ENCODE measurements at places on chromosomes 16 and 17. TPM values are rescaled to one million over a fixed set of nuclear protein-coding genes. Genes with fewer than 3 reads are reported as not detected.
A peak's percentile ranks its signal among the peaks of the same experiment; 100 is the strongest.

COASY gene
- 34.0 TPM for total RNA-seq

DNA sequence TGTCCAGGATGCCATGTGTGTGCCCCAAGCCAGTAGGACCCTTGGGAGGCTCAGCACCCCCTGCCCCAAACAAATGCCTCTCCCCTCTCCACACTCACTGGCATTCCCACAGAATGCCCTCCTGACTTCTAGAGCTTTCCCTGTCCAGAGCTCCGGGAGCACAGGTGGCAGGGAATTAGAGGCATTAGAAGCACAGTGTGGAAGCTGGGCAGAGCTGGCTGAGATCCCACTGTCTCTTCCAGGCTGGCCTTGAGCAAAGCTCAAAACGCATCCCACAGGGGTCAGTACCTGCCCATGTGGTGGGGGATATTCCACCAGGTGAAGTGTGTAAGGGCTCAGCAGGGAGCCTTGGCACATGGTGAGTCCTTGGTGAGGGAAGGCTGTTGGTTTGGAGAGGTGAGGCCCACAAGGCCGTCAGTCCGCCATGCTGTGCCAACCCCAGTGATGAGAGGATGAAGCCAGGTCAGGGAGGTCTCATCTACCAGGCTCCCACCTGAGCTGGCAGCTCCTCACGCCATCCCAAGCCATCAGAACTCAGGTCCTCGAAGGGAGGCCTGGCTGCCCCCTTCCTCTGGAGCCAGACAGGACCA is 18.1 kb downstream of the ENDOV start:
- DNase-seq = no peak

DNA sequence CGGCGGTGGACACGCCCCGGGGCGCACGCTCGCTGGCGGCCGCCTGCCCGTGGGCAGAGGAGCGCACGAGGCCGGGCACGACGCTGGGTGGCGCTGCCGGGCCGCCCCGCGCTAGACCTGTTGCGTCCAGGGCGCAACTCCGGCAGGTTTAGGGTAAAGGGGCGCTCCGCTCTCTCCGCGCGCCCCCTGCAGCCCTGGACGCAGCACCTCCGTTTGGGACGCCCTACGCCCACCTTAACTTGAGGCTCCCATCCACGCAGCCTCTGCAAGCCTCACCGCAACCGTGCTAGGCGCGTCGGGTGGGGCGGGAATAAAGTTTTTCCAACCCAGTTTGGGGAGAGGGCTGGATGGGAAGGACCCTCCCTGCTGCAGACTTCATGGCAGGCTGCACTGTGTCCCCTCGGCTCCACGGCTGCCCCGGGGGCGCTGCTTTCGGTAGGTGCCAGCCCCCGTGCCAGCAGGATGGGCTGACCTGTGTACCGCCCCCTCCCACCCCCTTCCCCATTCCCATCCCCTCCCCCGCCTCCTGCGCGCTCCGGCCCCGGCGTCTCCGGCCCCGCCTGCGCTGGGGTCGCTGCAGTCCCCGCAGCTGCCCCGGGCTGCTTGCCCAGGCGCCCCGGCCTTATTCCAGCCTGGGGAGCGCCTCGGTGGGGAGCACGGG is at the start of gene SYT17:
Gene SYT17, plus strand, starts transcription at position 531 of the 661 bp plus-strand sequence. CDS start 407 bp downstream, outside the sequence.
- peak; percentile 88 for DNase-seq

- DNase-seq = no peak
Measured at GRCh38 chr17:33363475-33363874, 70.4 kb upstream of the ASIC2 start.

DNA sequence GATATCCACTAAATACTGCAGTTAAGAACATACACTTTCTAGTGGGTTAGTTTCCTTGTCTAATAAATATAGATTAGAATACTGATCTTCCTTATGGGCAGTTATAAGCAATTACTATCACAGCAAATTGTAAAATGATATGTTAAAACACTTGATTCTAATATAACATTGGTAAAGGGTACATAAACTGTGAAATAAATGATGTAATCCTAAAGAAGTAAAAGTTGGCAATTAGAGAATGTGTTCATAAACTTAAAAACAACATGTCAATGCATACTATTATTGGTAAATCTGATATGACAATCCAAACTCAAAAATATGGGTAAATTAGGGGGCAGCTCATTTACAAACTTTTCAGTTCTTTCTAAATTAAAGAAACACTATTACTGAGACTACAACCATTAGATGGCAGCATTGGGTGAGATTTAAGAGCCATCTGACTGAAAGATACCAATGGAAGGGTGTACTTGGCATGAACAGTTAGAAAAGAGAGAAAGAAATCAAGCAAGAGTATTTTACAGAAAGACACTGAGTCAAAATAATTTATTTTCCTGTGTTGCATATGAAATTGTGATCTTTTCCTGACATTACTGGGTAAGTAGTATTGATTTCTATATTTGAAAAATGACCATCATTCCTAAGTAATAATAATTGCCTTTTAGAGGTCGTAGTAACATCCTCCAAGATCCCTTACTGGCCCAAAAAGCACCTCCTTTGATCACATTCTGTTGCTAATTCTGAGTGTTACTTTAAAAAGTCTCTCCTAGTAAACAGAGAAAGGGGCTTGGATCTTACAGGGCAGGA is 119.6 kb downstream of the SPAG9 start:
- no peak for DNase-seq

DNA sequence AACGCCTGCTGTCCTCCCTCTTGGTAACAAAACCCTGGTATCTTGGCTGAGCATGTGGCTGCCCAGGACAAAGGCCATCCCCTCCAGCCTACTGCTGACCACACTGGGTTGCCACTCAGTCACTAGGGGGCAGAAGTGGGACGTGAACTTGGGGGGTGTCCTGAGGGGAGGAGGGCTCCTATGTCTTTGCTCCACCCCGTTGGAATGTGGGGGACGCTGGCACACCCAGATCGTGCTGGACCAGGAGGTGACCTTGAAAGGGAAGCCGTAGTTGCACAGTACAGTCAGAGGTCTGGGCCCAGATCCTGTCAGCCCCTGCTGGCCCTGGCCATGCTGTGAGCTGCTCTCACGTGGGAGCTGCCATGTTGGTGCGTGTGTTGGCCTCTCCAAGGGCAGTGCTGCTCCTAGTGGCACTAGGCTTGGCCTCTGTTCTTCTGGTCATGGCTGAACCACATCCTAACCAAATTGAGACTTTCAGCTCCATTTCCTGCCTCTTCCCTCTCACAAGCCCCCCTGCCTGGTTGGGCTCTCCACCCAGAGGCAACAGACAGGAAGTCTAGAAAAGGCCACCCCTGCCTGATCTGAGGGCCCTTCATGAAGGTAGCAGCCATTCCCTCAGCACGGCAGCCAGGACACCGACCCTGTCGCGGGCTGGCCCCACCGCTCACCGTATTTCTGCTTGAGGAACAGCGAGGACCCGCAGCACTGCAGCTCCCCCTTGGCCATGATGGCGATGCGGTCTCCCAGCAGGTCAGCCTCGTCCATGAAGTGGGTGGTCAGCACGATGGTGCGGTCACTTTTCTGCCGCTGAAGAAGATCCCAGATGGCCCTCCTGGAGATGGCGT is 29.0 kb upstream of the RNPS1 start:
- DNase-seq = peak; percentile 75

GRCh38 chr16:81401035-81401950 is 43.3 kb upstream of the CMIP start:
- peak; percentile 88 for DNase-seq

DNA sequence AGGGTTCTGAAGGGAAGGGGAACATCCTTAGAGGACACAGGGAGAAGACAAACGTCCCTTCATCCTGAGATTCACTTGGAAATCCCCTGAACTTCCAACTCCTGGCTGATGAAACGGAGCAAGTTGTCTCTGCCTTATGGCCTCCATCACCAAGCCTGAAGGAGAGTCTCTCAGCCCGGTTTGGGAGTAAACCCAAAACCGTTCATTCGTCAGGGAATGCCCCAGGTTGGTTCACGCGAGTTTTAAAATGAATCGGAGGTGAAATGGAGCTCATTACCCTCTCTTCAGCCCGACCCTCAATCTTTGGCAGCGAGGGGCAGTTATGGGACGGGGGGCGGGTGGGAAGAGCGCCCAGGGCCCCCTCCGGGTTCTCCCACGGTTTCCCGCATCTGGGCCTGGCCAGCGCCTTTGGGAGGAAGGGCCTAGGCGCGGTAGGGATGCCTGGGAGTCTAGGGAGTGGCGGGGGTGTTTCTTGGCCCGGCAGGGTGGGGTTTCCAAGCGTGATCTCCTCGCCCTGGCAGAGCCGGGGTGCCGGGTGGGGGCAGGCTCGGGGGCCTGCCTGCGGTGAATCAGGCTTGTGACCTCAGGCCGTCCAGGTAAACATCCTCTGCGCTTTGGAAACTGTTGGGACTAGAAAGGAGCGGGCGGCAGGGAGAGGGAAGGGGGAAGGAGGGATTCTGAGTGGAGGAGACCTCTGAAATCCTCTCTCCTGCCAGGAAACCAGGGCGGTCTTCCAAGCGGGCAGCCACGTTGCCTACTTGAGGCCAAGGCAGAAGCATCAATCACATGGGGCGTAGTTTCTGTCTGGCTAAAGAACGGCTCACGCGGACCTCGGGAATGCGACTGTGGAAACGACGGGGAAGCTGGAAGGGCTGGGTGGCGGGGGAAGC is 24.1 kb upstream of the HOXB13 start:
- no peak for DNase-seq

DNA sequence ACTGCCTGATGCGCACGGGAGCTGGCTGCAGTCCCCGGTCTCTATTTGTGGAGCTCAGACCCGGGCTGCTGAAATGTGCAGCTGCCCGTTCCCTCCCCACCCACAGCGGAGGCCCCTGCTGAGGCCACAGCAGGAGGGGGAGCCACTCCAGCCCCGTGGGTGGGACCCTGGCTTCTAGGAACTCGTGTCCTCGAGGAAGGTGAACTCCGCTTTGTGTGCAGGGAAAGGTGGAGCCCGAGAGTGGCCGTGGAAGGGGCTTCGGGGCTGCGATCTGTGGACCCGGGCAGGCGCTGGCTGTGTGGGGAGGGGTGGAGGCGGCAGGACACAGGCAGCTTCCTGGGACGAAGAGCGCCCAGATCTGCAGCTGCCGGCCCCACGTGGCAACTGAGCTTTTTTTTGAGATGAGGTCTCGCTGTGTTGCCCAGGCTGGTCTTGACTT is 2.9 kb downstream of the CCDC154 start:
- no peak for DNase-seq

GLG1 gene
- 101 TPM for total RNA-seq

GRCh38 chr17:62763891-62764600 is 44.1 kb downstream of the MARCHF10 start:
- DNase-seq = no peak

SPNS3 gene
- total RNA-seq = 0.32 TPM

DNA sequence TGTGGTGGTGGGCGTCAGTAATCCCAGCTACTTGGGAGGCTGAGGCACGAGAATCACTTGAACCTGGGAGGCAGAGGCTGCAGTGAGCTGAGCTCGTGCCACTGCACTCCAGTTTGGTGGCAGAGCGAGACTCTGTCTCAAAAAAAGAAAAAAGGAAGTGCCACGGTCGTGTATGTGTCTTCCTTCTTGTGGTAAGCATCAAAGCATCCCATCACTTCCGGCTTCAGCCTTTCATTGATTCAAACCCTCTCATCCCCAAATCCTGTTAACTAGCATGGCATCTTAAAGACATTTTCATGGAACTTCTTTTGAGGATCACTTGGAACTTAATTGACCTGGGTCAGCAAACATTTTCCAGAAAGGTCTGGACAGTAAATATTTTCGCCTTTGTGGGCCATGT is 126.2 kb downstream of the CPPED1 start:
- no peak for DNase-seq

Measured in posterior vena cava (tissue), 2 donors.